ENCODE measurements at places on chromosomes 6 and 20. TPM values are rescaled to one million over a fixed set of nuclear protein-coding genes. Genes with fewer than 3 reads are reported as not detected.
A peak's percentile ranks its signal among the peaks of the same experiment; 100 is the strongest.

DNA sequence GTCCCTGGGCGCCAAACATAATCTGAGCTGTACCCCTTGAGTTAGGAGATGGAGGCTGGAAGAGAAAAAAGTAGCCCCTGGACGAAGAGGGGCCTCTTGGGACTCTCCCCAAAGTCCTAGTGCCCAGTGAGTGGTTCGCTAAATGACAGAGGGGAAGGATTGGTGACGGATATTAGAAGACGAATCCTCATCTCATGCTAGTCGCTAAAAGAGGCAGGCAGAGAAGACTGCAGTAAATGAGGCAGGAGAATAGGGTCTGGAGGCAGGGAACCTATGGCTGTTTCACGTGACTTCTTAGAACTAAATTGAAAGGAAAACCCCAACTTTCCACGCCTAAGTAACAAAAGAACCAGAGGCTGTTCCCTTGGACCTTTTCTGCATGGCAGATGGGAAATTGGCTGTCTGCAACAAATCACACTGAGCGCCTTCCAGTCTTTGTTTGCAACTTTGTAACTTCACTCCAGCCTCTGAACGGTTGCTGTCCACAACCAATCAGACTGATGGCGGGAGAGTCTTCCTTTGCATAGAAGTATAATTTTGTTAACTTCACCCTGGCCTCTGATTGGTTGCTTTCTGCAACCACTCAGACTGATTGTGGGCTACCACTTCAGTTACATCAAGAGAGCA is 731 bp upstream of the RBL1 start:
- no peak for DNase-seq

- DNase-seq, result no peak
Observed at GRCh38 chr6:45617441-45617840, 239.7 kb upstream of the SUPT3H start.

GRCh38 chr6:13480631-13481501 is 6.5 kb downstream of the GFOD1 start:
- DNase-seq, result peak; percentile 20

GRCh38 chr6:149316108-149316727 is 1.3 kb upstream of the TAB2 start:
- no peak for DNase-seq

GRCh38 chr6:159278626-159279025 is 109.4 kb downstream of the FNDC1 start:
- DNase-seq, result no peak

DNA sequence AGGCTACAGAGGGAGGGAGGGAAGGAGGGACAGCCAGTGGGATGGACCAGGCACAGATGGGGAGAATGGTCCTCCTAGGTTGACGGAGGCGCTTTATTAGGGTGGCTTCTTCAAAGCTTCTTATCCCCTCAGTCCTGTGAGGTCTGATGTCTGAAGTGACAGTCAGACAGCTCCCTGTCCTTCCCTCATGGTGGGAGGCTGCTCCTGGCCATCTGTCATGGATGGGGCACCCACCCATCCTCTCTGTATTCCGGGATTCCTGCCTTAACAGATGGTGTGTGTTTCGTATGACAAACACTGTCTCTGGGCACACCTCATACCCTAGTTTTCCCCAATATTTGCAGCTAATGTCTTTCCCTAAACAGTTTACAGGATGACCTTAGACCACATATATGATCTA is 7.9 kb downstream of the RIN2 start:
- DNase-seq, result no peak

- DNase-seq, result no peak
Observed at GRCh38 chr6:161181121-161181520, 92.7 kb downstream of the AGPAT4 start.

DNA sequence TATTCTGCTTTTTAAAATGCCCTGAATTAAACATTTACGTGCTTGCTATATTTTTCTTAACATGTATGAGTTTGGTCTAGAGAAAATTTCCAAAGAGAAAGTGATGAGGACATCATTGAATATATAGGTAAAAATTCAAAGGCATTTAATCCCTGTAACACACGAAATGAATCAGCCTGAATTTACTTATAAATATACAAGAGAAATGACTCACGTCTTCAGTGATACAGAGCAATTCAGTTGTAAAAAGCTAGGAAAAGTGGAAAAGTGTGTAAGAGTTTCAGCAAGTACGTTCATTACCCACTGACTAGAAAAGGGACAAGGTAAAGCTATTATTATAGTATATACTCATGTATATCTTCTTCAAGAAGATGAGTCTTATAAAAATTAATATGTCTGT is 124.8 kb downstream of the HIVEP1 start:
- DNase-seq, result no peak

DNA sequence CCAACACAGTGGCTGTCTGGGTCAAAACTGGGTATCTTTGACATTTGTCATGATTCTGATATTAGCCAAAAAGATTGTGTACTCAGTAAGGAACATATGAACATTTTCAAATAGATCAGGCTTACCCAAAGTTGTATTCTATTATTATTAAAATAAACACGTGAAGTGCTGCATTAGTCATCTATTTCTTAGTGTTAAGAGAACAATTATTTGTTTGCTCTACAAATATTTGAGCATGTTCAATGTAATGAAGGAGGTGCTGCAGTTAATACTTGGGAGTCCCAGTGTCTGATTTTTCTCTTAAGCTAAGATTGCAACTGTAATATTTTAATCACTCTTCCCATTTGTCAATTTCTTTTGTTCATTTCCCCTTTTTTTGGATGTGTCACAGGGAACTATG is 28.2 kb downstream of the CNR1 start:
- no peak for DNase-seq

GRCh38 chr6:68059899-68060298 is 575.2 kb upstream of the ADGRB3 start:
- DNase-seq, result no peak

DNA sequence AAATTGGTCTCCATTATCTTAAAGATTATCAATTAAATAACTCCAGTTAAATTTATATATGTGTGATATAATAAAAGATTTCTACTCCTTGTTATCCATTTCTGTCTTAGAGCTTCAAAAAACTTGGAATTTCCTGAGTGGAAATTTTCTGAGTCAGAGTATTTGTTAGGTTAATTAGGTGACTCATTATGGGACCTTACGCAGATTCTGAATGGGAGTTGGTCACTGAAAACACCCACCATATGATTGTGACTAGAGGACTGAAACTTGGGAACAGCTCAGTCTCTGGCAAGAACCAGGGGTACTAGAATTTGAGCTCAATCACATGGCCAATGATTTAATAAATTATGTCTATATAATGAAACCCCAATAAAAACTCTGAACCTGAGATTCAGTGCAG is 125.4 kb upstream of the HMGCLL1 start:
- no peak for DNase-seq

GRCh38 chr6:27280064-27280539 is 32.0 kb downstream of the POM121L2 start:
- DNase-seq, result peak; percentile 42

GRCh38 chr6:133184798-133185372 is 56.3 kb upstream of the EYA4 start:
- DNase-seq, result no peak

DNA sequence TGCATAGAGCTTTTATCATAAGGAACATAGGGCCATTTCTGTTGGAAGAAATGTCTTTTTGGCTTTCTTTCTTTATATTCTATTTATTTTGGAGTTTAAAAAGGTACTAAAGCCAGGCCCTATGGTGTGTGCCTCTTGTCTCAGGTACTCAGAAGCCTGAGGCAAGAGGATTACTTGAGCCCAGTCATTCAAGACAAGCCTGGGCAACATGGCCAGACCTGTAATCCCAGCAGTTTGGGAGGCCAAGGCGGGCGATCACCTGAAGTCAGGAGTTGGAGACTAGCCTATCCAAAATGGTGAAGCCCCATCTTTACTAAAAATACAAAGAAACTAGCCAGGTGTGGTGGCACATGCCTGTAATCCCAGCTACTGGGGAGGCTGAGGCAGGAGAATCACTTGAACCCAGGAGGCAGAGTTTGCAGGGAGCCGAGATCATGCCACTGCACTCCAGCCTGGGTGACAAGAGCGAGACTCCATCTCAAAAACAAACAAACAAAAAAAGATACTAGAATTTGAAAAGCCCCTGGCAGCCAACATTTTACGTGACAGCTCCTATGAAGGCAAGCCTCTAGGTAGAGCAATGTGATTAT is 80.0 kb downstream of the CBFA2T2 start:
- DNase-seq, result no peak

- DNase-seq, result no peak
Observed at GRCh38 chr6:100818066-100818465, 63.1 kb downstream of the ASCC3 start.

- no peak for DNase-seq
Observed at GRCh38 chr6:61751986-61752385, 534.0 kb downstream of the KHDRBS2 start.

- DNase-seq, result no peak
Observed at GRCh38 chr6:101163611-101164010, 229.9 kb upstream of the GRIK2 start.

GRCh38 chr6:90730151-90730673 is 143.3 kb upstream of the MAP3K7 start:
- no peak for DNase-seq

DNA sequence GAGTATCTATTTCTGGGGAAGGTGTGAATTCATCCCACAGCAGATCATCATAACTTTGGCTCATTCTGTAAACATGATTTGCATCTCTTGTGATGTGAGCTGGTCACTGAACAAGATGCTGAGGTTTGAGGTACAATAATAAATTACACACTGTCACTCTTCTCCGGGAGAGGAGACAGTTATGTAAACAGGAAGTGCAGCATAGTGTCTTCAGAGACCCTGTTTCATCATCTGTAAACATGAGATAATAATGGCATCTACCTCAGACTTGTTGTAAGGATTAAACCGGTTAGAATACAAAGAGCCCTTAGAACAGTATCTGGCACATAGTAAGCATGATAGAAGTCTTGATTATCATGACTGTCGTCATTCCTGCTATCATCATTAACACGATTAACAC is 125.2 kb downstream of the TBC1D7 start:
- no peak for DNase-seq

GRCh38 chr6:140058863-140059262 is 684.4 kb upstream of the CITED2 start:
- no peak for DNase-seq

GRCh38 chr6:158868890-158869825 is 50.0 kb upstream of the EZR start:
- no peak for DNase-seq

GRCh38 chr6:66731310-66731709 is 1024.3 kb upstream of the EYS start:
- no peak for DNase-seq

GRCh38 chr6:52995913-52996645 is 995 bp upstream of the GSTA4 start:
- DNase-seq, result peak; percentile 35

Gene MAPK14
- total RNA-seq, result 59.5 TPM

Gene PPP1R16B
- total RNA-seq, result 65.1 TPM

Gene PDCD2
- 74.0 TPM for total RNA-seq

Gene THBS2
- total RNA-seq, result not detected

Gene MPC1
- 32.8 TPM for total RNA-seq

Gene EZR
- 177 TPM for total RNA-seq

Gene DACT2
- total RNA-seq, result not detected

Gene RGS17
- total RNA-seq, result not detected

Gene GCNT2
- total RNA-seq, result 6.9 TPM

Gene CCN6
- not detected for total RNA-seq

Gene PCSK2
- not detected for total RNA-seq

Data from activated CD8-positive, alpha-beta T cell treated with anti-CD3 and anti-CD28 coated beads, Interleukin-2, amount 10 ng/mL, durations not matched to agents 7 days and 5 days (primary cell).